ENCODE measurements at places on chromosomes 1 and 21.

- DNase-seq = no peak
Observed at GRCh38 chr1:6683434-6683833, 18.2 kb downstream of the DNAJC11 start.

DNA sequence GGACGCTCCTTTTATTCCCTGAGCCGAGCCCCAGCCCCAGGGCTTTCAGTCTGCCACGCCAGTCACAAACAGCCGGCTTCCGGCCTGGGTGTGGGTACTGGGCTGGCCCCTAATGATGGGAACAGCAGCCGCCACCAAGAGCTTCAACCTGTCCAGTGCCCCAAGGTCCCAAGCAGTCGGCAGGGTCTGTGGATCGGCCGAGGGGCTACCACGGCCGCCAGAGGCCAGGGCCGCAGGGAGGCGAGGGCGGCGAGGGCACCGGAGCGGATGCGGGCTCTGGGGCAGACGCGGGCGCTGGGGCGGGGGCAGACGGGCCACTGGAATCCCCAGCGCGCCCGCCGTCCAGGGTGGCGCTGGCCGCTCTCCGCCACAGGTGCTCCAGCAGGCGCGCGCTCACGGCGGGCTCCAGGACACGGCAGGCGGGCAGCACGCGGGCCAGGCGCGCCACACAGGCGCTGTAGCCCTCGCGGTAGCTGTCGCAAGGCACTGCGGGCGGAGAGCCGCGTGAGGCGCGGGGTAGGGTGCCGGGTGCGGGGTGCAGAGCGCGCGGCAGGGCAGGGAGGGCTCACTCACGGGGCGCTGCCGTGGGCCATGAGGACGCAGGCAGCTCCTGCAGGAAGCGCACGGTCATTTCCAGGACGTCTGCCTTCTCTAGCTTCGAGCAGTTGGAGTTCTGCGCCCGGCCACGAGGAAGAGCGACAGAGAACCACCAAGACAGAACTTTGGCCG, 887 bp downstream of the HES2 start:
- no peak for DNase-seq

DNA sequence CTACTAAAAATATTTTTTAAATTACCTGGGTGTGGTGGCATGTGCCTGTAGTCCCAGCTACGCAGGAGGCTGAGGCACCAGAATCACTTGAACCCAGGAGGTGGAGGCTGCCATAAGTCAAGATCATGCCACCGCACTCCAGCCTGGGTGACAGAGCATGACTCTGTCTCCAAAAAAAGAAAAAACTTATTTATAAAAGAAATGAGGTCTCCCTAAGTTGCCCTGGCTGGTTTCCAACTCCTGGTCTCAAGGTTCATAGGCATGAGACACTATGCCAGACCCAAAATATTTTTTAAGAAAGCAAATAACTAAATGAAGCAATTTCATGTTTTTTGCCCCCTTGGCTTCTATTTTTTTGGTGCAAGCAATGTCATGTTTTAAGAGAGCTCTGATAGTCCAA, 32.9 kb downstream of the EIF4G3 start:
- DNase-seq = no peak

- DNase-seq = no peak
Observed at GRCh38 chr21:8988696-8989095, 1532.7 kb upstream of the TPTE start.

DNA sequence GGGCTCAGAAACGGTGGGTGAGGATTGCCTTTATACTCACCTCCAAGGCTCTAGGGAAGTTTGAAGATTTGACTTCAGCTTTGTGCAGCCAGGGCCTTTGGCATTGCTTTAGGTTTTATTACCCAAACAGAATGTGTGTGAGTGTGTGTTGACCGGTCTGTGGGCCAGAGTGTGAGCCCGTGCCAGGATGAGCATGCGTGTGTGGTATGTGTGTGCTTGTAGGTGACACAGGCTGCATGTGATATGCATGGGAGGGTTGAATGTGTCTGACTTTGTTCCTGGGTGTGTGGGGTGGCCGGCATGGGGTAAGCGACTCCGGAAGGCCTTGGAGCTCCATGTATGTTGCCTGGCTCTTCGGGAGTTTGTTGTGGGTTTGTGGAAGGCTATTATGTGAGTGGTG, 160.5 kb downstream of the FOXD2 start:
- DNase-seq = no peak

- no peak for DNase-seq
Observed at GRCh38 chr1:6269720-6270400, 9.0 kb upstream of the GPR153 start.

- DNase-seq = peak; percentile 63
Observed at GRCh38 chr1:198156111-198156744, 570 bp upstream of the NEK7 start.

DNA sequence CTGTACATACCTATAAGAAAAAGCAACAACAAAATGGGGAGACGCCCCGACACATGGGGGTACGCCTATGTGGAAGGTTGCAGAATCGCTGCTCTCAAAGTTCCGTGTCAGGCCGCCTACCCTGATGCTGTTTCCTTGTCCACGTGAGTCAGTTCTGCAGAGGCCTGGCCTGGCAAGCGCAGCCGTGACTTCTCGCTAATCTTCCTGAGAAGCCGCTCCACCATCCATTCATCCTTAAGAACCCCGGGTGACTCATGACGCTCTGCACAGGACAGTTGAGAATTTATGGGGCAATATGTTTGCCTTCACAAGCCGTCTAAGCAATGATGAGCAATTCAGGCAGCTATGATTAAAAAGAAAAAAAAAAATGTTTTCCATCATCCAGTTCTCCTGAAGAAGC, 122.3 kb upstream of the TMPRSS2 start:
- peak; percentile 92 for DNase-seq

DNA sequence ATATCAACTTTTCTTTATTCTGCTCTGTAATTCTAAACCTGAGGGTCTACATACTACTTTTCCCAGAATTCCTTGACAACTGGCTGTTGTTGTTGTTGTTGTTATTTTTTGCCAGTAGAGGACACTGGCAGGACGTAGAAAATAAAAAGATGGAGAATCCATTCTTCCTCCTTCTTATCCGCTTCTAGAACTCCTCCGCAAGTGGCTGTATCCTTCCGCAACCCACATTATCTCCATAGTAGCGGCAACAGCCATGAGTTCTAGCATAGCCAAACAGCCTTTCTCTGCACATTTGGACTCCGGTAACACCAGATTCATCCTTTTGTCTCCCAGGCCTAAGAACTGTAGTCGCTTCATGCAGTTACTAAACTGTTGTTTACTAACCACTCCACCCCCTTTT, 91.1 kb upstream of the CACHD1 start:
- no peak for DNase-seq

- DNase-seq = no peak
Observed at GRCh38 chr1:38097284-38097898, 50.8 kb upstream of the POU3F1 start.

DNA sequence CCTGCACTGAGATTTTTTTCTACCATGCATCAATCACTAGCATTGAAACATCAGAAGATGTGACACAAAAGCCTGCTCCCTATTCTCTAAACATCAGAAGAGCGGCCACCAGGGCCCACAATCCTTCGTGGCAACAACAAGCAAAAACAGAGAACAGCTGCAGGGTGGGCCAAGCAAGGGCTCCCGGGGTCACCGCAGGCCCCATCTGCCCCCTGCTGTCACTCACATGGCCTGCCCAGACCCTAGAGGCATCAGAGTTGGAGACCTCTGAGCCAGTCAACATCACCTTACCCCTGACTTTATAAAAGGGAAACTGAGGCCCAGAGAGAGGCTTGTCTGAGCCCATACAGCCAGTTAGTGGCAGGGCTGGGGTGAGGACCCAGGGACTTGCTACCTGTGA, 1.8 kb downstream of the LAPTM5 start:
- no peak for DNase-seq

All from AG20443 (cell line).